SK-N-SH treated with all-trans-retinoic acid at 6 μM for 48 hours (cell line): ENCODE measurements at places on chromosomes 12 and 14.
A peak's percentile ranks its signal among the peaks of the same experiment; 100 is the strongest.

DNA sequence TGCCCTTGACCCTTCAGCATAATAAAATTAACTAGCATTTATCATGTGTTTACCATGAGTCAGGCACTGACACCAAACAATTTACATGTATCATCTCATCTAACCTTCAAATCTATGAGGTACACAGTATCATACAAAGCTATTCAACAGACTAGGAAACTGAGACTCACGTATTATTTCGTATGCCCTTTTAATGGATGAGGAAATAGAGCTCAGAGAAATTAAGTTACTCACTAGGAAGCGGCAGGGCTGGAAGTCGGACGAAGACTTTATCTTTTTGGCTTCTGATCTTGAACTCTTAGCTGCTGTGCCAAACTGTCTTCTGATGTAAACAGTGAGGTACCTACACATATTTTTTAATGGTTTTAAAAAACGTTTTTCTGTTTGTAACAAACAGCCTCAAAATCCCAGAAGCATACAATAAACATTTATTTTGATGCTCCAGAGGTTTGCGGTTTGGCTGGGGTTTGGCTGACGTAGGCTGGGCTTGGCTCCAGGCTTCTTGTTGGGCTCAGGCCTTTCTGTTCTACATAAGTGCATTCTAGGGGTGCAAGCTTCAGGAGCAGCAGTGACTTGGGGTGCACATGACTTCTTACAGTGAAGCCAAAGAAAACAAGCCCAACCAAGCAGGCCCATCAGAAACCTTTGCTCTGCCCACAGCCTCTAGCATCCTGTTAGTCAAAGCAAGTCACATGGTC lies 184.7 kb downstream of the TBX5 start:
- no peak for ATAC-seq

GRCh38 chr12:49580572-49581535 lies 12.9 kb upstream of the MCRS1 start:
- peak; percentile 95 for ATAC-seq

DNA sequence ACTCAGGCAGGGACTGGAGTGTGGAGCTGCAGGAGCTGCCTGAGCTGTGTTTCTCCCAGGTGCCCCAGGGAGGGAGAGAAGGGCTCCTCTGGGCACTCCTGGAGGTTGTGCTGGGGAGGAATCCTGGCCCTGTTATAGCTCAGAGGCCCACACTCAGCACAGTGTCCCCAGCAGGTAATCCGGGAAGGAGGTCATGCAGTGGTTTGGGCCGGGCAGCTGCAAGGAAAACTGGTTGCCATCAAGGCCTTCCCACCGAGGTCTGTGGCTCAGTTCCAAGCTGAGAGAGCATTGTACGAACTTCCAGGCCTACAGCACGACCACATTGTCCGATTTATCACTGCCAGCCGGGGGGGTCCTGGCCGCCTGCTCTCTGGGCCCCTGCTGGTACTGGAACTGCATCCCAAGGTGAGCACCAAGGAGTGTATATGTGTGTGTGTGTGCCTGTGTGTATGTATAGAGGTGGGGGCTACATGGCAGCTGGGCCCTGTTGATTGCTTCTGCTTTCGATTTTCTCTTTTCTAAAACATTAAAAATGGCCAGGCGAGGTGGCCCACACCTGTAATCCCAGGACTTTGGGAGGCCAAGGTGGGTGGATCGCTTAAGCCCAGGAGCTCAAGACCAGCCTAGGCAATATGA lies 2.0 kb downstream of the AMHR2 start:
- ATAC-seq: no peak

GRCh38 chr12:116980083-116980482 lies 69.3 kb downstream of the FBXW8 start:
- no peak for ATAC-seq

DNA sequence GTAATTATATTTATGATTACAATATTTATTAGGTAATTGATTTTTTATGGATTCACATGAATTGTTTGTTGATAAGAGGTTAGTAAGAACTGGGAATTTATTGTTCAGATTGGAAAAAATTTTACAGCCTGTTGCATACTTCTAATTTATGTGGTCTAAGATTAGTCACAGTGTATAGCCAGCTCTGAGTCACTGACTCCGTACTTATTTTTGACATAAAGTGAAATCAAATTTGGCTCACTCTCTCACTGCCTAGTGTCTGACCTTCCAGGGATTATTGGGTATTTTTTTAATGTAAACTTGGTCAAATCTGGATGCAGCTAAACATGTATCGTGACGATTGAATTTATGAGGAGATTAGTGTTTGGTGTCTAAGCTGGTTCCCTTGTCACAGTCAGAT lies 109.3 kb downstream of the PTPRQ start:
- peak; percentile 91 for ATAC-seq
